ENCODE measurements at places on chromosomes 7 and 10.

GRCh38 chr7:38068461-38068860, 109.6 kb upstream of the STARD3NL start:
- no peak for DNase-seq

DNA sequence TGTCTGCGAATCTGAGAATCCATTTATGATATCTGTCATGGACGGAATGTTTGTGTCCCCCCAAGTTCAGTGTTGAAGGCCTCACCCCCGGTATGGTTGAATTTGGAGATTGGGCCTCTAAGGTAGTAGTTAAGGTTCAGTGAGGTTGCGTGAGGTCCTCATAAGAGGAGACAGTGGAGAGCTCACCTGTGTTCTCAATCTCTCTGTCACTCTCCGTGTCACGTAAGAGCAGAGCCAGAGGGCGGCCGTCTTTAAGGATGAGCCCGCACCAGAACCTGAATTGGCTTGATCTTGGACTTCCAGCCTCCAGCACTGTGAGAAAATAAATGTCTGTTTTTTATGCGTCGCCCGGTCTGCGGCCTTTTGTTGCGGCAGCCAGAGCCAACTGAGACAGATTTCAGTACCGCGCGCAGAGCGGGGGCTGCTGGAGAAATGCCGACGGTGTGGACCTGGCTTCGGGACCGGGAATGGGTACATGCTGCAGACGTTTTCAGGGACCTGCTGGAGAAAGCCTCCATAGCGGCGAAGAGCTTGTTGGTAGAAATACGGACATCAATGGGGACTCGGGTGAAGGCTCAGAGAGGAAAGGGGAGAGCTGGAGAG, 40.2 kb downstream of the WDR37 start:
- no peak for DNase-seq

- no peak for DNase-seq
Observed at GRCh38 chr7:33143996-33144718, 14.8 kb downstream of the BBS9 start.

- DNase-seq, result no peak
Observed at GRCh38 chr7:134431815-134432214, 27.1 kb downstream of the AKR1B1 start.

- no peak for DNase-seq
Observed at GRCh38 chr7:149321978-149322541, 60.1 kb downstream of the ZNF783 start.

DNA sequence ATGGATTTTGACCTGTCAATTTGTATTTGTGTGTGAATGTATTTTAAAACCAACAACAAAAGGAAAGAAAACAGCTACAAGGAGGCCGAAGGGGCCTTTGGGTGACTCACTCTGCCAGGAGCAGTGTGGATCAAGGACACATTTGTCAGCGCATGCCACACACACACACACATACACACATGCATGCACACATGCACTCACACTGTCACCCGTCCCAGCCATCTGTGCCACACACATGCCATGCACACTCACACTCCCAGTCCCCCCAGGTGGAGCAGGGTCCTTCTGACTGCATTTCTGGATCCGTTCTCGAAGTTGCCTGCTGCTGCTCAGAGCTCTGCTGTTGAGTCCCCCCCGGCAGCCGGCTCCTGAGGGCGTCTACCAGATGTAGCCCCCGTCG, 26.0 kb downstream of the SPOCK2 start:
- DNase-seq, result no peak

DNA sequence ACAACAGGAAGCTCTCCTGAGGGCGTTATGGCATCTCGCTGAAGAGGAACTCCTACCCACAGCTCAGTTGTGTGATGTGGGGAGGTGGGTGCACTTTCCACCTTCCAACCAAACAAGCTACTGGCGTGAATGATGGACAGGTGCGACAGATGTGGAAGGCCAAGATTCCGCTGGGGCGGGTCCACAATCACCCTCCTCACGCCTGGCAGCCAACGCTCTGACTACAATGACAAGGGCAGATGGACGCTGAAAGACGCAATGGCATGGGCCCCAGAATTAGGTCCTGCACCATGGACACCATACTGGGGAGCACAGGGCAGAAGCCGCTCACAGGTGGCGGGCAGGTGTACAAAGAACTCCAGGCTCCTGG, 282.5 kb downstream of the PRPF18 start:
- DNase-seq, result no peak

DNA sequence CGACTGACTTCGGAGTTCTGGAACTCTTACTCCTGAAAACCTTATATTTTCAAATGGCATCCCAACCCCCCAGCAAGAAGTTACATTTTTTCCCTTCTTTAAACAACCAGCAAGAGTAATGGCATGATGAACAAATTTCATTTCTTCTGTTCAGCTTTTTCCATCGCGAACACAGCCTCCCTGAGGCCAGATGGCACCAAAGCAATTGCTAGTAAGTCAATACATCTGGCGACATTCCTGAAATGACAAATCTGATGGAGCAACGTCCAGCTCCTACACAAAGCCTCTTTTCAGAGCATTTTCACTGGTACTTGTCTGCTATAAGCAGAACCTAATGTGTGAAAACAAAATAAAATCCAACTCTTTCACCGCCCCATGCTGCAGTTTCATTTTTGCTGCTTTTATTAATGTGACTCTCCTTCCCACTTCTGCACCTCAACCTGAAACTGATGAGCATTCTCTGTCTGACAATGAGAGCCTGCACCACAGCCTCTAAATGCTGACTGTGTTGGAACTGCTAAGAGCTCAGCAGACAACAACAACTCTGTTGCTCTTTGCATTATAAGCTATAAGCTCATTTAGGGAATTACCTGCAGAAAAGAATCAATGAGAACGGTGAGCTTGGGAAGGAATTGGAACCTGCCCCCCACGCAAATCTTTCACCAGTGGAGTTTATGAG, 229.8 kb downstream of the FGFR2 start:
- no peak for DNase-seq

DNA sequence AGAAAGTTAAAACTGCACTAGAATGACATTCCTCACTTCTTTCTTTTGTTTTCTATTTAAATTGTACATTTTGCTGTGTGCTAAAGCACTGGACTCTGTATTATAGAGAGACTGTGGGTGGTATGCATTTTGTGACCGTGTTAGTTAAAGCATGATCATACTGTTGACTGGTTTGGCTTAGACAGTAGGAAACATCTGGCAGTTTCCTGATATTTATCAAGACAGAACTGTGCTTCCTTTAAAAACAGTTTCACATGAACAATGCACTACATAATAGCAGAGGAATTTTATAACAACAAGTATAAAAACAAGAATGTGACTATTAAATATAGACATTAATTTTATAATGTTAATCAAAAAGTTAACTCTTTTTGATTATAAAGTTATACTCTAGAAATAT, 23.1 kb downstream of the GNG11 start:
- no peak for DNase-seq

DNA sequence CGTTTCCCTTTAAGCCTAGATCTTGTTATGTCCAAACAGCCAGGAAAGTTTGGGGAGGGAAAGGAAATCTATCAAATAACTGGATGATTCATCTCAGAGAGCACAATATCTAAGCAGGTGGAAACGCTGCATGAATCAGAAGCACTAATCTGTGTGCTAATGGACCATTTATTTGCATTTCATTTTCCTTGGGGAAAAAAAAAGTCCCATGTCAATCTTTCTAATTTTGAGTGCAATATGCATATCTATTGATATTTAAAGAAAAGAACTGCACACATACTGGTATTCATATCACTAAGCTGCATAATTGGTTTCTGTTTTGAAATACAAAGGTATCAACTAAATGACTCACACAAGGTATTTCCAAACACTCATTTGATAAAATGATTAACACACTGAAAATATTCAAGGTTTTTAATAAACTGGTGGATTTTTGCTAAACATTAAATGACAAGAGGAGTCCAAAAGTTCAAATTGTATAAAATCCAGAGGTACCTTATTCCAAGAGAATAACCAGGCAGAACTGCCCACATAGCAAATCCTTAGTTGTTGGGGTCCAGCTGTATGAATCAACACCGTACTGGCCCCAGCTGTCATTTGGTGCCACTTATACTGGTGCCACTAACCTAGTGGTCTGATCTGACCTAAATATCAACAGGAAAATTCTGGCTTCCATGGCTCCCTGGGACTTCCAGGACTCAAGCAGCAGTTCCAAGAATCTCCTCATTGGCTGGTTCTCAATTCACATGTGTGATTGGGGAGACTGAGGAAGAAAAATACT, 122.2 kb upstream of the SP4 start:
- no peak for DNase-seq

- DNase-seq, result no peak
Observed at GRCh38 chr10:22183771-22184461, 33.9 kb downstream of the EBLN1 start.

- DNase-seq, result no peak
Observed at GRCh38 chr7:22319424-22320403, 37.2 kb downstream of the RAPGEF5 start.

- DNase-seq, result no peak
Observed at GRCh38 chr7:116451957-116452729, 47.4 kb upstream of the CAV2 start.

DNA sequence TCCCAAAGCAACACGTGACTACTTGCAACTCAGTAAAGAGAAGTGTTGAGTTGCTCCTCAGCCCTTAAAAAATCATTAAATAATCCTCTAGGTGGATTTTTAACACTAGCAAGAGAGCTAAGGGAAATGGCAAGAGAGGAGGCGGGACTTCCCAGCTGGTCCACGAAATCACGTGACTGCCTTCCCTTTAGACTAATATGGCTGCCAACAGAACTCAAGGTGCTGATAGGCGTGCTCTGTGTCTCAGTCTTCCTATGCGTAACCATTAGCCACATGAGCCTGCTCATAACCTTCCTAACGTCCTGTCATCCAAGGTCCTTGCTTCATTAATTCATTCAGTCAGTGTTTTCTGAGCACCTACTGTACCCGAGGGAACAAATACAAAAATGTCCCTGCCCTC, 66.0 kb downstream of the RSU1 start:
- DNase-seq, result no peak

GRCh38 chr7:17444673-17445072, 146.2 kb downstream of the AHR start:
- no peak for DNase-seq

GRCh38 chr10:96073722-96074121, 30.3 kb downstream of the CCNJ start:
- no peak for DNase-seq

GRCh38 chr7:80420876-80421275, 91.0 kb downstream of the GNAT3 start:
- no peak for DNase-seq

GRCh38 chr10:65194126-65194525, 1672.9 kb downstream of the REEP3 start:
- DNase-seq, result no peak

DNA sequence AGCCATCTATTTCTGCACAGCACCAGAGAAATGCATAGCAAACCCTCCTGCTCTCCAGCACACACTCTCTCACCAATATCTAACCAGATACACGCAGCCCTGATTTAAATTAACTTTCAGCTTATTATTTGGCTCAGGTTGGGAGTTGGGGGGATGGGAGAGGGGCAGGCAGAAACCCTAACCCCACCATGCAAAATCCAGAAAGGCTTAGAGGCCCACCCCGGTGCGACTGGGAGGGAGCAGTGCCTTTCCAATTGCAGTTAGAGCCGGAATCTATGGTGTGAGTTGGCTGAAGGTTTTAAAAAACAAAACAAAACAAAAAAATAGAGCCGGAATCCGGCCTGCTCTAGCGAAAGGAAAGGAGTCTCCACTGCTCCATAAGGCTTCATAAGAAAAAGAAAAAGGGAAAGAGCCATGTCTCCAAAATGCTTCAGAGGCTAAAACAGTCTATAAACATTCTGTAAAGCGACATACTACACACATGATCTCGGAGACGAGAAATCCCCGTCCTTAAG, 2.9 kb downstream of the IGF2BP3 start:
- DNase-seq, result no peak
